Esophagus mucosa (tissue), 1 donor: ENCODE measurements at places on chromosomes 11 and 22.
A peak's percentile ranks its signal among the peaks of the same experiment; 100 is the strongest.

DNA sequence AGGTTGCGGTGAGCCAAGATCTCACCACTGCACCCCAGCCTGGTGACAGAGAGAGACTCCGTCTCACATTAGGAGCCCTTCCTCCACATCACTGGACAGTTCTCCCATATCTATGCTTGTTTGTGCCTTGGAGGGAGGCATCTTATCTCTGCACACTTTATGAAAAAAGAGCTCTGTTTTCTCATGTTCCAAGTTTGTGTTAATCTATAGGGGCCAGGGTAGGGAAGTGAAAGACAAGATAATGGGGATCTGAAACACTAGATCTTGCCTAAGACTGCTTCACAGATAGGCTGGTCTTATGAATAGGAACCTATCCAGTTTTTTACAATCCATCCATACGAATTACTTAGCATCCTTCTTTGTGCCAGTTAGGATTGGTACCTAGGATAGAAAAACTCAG is 17.1 kb downstream of the OR6Q1 start:
- no peak for ATAC-seq

DNA sequence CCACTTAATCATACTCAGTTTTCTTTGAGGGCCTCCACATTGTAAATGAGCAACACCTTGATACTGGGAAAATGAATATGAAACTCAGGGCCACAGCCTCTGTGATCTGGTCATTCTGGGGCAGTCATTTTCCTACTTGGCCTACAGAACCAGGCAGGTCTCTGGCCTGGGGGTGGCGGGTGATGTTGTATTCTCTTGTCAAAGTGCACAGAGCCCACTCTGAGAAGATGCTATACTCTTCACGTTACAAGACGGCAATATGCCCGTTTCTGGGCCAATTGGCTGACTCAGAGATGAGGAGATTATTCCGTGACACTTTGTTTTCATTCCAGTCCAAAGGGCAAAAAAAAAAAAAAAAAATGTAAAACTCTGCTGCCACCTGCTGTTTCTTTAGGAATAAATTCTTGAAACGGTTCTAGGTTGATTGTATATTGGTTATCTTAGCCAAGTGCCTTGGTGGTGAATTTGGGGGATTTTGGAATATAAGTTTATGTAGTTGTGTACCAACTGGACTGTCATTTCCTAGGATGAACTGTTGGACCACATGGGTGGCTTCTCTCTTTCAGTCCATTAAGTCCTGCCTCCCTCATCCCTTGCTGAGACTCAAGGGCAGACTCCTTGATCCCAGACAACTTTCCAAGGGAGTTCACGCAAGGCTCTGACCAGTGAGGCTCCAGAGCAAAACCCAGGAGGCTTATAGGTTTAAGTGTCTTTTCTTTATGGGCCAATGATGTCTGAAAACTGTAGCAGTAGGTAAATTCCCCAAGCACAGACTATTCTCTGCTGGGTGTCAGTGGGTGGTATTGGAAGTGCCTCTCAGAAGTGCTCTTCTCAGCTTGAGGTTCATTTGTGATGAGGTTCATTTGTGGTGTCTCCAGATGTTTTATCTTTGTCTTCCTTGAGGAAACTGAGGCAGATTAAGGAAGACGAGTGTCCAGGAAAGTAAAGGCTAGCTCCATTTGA is 18.2 kb downstream of the ADM start:
- ATAC-seq, result peak; percentile 60

GRCh38 chr11:48161951-48162884 is 54.4 kb upstream of the OR4B1 start:
- no peak for ATAC-seq

GRCh38 chr11:12288212-12288930 is 89.0 kb upstream of the PARVA start:
- ATAC-seq, result peak; percentile 67

- peak; percentile 57 for ATAC-seq
Measured at GRCh38 chr11:69088676-69089146, 40.0 kb downstream of the TPCN2 start.

DNA sequence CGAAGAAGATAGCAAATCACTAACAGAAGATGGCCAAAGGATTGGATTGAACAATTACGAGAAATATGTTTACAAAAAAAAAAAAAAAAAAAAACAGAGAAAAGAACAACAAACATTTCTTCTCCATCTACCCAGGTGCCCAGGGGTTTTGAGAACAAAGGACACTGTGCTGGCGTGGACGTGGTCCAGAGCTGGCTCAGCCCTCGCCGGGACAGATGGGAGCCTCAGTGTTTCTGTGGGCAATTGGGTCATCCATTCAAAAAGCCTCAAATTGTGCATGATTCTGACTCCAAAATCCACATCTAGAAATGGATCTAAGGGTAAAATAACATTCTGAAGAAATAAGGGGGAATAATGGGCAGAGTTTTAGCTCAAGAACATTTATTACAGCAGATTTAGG is 63.1 kb downstream of the DHCR7 start:
- ATAC-seq, result no peak

DNA sequence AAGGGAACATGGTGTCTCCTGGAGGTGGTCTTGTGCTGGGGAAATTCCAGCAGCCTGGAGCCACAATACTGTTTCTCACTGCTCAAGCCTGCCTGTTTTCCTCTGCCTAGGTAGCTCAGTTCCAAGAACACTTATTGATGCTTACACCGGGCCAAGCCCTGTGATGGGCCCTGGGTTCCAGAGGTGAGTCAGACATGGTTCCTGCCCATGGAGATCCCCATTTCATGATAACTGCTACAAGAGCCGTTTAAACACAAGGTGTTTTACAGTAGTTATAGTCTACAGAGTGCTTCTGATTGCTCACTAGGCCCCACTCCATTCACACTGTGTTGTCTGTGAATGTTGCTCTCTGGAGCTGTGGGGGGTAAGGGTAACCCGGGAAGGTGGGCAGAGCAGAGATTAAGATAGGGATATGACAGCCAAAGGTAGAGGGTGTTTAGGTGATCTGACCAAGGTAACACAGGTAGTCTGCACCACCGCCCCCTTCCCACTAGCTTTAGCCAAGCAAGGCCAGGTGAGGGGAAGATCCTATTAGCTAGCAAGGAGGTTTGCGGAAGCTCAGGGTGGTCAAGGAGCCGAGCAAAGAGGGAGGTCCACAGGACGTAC is 696 bp upstream of the MICAL2 start:
- peak; percentile 5 for ATAC-seq

DNA sequence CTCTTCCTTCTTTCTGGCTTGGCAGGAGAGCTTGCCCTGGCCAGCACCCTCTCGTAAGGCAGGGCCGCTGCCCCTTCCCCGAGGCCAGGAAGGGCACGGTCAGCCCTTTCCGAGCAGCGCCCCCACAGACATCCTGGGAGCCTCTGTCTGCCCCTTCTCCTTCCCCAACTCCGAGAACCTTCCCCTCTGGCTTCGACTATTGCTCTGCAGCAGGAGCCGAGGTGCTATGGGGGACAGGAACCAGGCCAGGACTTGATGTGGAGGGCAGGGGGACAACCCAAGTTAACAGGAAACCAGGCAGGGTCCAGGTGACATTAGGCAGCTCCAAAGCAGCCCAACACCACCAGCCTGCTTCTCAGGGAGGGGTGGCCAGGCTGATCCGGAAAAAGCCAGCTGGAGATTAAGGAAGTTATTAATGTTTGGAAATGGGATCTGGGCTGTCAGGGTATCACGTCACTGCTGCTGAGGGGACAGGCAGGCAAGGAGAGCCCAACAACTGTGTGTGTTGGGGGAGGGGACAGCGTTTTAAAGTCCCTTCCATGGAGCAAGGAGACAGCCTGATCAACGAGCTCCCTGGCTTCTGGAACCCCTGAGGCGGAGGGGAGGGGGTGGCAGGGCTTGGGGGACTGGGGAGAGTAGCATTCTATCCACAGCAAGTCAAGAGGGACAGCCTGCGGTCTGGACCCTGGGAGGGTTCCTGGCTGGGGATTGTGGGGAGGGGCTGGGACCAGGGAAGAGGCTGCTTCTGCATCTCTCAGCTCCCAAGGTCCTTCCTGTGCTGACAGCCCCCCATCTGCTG is 27.3 kb downstream of the SYT7 start:
- no peak for ATAC-seq

DNA sequence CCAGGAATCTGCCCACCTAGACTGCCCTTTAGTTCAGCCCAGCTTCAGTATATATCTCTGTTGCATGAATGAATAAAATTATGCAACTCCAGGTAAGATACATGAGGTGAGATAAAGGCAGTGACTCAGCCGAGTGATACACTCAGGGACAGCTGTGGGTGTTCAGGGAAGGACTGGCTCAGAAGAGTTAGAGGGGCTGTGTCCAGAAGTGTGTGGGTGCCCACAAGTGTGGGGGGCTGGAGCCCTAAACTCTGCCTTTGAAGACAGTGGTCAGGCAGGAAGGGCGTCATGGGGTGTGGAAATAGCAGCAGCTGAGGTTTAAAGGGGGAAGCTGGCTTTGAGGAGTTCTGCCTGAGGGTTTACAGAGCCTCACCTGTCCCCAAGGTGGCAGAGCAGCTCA is 8.3 kb downstream of the FTH1 start:
- no peak for ATAC-seq

GRCh38 chr22:40741116-40741515 is 61.8 kb downstream of the MCHR1 start:
- ATAC-seq, result no peak

GRCh38 chr22:46854125-46854870 is 91.8 kb downstream of the TBC1D22A start:
- peak; percentile 51 for ATAC-seq

DNA sequence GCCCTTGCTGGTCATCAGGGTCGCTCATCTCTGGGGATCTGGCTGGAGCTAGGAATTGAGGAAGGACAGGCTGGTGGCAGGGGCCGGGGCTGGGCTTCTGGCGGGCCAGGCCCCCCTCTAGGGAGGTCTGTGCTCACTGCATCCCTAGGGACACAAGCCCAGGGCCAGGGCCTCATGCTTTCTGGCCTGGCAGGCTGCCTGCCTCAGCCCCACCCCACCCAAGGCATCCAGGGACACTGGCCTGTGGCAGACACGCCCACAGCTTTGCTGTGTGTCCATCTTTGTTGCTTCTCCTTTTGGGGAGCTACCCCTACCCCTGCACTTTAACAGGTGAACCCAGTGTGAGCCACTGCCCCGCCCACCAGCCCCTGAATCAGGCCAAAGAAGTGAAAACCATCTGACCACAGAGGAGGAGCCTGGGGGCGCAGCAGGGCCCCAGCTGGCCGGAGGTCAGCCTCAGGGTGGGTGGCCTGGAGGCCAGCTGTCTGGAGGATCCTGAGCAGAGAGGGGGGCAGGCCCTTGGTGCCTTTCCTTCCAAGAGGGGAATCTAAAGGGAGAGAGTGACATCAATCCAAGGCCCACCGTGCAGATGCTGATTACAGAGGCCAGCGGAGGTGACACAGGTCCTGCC is 26.8 kb upstream of the CELSR1 start:
- peak; percentile 40 for ATAC-seq

GRCh38 chr11:124839128-124839971 is 25.9 kb upstream of the ROBO3 start:
- no peak for ATAC-seq

GRCh38 chr11:48019595-48019994 is 39.2 kb downstream of the PTPRJ start:
- no peak for ATAC-seq

DNA sequence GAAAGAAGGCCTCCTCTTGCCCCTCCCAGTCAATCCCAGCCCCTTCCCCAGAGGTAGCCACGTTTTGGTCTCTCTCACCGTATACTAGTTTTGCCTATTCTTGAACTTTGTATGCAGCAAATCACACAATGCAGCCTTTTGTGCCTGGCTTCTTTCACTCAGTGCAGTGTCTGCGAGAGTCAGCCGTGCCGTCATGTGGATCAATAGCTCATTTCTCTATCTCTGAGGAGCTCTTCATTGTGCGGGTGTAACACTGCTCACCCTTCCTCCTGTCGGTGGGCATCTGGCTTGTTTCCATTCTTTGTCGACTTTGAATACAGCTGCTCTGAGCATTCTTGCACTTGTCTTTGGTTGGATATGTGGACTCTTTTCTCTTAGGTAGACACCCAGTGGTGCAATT is 146.5 kb downstream of the CACNA1I start:
- no peak for ATAC-seq

DNA sequence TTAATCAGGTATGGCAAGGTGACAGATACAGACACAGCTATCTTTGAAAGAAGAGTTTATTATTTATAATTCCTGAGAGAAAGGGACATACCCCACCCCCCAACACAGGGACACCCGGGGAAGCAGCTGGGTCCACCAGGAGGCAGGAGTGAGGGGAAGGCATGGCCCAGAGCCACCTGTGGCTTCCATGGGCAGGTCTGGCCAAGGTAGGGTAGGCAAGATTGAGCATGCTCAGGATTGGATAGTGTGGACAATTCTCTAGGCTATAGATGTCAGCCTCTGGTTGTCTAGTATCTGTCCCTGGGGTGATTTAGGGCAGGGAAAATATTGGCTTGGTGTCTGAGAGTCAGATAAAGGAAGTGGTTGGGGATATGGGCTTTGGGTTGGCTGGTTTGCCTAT is 27.5 kb upstream of the SMIM35 start:
- peak; percentile 18 for ATAC-seq

GRCh38 chr22:43931771-43932170 is 8.2 kb downstream of the PNPLA3 start:
- ATAC-seq, result no peak

DNA sequence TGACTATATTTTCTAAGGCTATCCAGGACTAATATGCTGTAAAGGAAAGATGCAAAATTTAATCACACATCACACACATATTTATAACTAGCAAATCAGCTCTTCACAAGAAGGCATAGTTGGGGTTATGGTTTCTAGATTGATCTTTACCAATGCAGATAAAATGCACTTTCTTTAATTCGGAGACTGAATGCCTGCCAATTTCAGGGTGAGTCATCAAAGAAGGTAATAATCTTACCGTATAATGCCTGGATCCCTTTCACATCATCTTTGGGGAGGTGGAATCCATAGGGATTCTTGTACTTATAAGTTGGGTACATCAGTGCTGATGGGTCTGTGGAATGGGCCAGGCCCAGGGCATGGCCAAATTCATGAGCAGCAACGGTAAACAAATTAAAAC is 16.4 kb downstream of the MMP20 start:
- no peak for ATAC-seq

GRCh38 chr22:19204640-19205039 is 26.1 kb upstream of the SLC25A1 start:
- ATAC-seq, result no peak
